ENCODE measurements at places on chromosomes 16 and 17. TPM values are rescaled to one million over a fixed set of nuclear protein-coding genes. Genes with fewer than 3 reads are reported as not detected.

Gene PPP1R1B
- not detected for total RNA-seq

Gene CACNG1
- total RNA-seq = not detected

Gene HIRIP3
- 12.7 TPM for total RNA-seq

Gene ZP2
- total RNA-seq = not detected

Gene SPATA32
- 0.43 TPM for total RNA-seq
